Fibroblast of skin of left biceps (primary cell): ENCODE measurements at places on chromosomes 4 and X.

DNA sequence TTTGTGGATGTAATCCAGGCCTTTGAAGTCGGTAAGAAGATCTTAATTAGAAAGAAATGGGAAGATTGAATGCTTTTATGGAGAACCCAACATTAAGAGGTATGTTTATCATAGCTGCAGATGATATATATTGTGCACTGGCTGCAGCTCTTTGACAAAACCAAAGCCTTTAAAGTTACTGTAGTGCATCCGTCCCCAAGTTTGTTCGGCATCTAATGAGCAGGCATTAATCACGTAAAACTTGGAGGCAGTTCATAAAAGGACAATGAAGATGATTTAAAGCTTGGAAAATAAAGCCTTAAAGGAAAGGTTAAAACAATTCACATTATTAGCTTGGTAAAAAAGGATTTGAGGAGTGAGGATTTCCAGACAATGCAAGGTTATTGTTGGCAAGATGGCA is 150.8 kb upstream of the ARX start:
- DNase-seq, result no peak

DNA sequence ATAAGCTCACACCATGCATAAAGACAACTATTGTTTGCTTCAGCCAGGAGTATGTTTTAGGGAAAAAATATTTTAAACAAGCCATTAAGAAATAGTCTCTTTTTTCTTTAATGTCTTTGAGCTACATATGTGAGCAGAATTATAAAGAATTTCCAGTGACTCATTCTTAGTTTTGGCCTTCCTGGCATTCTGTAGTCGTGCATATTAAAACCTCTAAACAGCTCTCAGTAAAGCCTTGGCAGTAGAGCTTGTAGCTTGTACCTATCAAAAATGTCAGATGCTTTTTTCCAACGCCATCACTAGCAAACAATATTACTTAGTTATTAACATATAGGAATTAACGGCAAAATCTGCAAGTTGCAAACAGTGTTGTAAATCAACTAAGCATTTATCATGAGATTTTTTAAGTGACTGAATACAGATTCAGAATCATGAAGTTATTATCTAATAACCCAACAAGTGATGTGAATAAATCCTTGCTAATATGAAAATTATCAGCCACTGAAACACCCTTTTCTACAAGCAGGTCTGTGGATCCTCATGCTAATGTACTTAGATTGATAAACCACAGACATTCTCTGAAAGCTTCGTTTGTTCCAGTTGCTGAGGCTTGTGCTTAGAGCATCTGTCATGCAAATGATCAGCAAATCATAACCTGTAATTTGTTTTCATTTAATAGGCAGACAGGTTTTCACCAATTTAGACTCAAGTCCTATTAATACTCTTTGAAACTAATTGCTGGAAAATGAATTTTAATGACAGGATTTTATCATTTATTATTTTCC is 412.0 kb upstream of the ATOH1 start:
- no peak for DNase-seq

DNA sequence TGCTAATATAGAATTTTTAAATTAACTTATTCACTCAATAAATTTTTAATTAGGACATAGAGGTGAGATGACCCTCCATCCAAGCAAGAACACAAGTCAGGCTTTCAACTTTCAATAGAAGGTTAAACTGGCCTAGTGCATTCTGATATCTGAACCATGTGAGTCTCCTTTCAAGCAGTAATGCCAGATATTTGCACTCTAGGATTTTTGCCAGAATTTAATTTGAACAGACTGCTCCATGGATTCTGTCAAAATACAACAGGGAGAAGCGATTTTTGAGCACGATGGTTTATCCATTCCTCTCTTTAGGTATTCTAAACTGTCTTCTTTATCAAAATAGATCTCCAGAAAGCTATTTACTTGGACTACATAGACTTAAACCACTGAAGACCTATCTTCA is 72.0 kb upstream of the DCLK2 start:
- no peak for DNase-seq

DNA sequence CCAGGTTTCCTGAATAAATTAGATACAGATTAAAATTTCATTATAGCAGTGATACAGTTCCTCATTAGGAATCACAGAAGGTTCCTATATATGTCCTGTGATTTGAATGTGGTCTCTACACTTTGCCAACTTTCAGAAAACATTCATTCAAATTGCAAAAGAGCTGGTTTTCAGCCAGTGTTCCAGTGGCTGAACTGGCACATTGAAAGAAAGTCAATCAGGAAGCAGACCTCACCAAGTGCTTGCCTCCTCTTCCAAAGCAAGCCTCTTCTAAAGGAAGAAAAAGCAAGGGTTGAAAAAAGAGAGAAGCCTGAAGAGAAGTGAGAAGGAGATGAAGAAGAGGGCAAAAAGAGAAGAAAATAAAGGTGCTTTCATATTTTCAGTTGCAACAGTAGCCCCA is 12.7 kb downstream of the KLHL34 start:
- DNase-seq, result no peak

DNA sequence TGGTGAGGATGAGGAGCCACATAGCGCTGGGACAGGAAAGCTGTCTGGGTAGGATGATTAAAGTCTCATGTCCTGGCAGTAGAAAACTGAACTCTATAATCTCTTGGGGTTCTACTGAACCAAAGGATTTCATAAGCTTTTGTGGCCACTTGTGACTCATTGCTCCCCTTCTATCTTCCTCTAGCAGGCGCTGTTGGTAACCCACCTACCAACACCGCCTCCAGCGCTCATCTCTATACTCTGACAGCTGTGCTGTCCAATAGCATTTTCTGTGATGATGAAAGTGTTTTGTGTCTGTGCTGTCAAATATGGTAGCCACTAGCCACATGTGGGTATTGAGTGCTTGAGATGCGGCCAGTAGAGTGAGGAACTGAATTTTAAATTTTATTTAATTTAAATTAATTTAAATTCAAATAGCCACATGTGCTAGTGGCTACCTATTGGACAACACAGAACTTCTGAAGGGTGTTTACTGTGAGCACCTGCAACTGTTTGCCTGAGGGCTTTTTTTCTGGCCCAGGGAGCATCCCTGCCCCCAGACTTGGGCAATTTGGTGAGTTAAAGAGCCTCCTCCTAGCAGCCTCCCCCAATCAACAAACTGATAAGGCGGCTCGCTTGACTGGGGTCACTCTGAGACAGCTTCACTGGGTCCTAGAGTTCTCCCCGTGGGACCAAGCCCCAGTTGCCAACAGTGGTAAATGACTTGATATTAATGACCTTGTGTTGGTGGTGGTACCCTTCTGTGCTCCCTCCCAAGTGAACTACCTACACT is 169.2 kb upstream of the ATP6AP2 start:
- no peak for DNase-seq

DNA sequence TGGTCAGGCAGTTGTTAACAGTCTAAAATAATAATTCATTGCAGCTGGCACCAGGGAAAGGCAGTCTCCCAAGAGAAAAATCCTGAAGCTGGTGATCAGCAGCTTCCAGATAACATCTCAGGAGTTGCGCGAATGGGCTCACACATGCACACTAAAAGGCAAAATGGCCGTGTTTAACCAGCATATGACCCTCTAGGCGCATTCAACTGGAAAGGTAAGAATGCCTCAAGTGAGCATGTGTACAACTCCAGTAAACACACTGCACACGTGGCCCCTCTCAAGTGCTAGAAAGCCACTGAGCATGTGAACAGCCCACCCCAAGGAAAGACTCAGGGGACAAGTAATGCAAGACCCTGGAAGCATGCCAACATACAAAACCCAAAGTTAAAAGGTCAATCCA is 33.1 kb downstream of the STPG2 start:
- DNase-seq, result no peak

DNA sequence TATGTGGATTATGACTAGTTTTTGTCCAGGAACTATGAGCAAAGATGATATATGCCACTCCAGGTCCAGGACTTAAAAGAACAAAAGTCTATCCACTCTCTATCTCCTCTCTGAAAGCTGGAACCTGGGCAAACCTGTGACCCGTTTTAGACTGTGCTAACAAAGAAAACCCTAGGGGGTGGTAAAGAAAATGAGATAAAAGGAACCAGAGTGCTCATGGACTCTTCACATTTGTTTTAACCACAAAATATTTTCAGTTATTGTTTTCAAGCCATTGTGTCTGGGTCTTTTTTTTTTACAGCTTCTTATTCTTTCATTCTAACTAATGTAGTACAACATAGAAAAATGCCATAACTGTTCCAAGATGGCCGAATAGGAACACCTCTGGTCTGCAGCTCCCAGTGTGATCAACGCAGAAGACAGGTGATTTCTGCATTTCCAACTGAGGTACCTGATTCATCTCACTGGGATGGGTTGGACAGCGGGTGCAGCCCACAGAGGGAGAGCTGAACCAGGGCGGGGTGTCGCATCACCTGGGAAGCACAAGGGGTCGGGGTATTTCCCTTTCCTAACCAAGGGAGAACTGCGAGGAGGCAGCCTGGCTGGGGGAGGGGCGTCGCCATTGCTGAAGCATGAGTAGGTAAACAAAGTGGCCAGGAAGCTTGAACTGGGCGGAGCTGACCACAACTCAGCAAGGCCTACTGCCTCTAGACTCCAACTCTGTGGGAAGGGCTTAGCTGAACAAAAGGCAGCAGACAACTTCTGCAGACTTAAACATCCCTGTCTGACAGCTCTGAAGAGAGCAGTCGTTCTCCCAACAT is 45.1 kb downstream of the CHM start:
- DNase-seq, result no peak

- DNase-seq, result no peak
These were observed 95.9 kb downstream of the HS6ST2 start for GRCh38 chrX:132862562-132862961.

GRCh38 chr4:25160714-25161592 is 704 bp upstream of the SEPSECS start:
- no peak for DNase-seq

DNA sequence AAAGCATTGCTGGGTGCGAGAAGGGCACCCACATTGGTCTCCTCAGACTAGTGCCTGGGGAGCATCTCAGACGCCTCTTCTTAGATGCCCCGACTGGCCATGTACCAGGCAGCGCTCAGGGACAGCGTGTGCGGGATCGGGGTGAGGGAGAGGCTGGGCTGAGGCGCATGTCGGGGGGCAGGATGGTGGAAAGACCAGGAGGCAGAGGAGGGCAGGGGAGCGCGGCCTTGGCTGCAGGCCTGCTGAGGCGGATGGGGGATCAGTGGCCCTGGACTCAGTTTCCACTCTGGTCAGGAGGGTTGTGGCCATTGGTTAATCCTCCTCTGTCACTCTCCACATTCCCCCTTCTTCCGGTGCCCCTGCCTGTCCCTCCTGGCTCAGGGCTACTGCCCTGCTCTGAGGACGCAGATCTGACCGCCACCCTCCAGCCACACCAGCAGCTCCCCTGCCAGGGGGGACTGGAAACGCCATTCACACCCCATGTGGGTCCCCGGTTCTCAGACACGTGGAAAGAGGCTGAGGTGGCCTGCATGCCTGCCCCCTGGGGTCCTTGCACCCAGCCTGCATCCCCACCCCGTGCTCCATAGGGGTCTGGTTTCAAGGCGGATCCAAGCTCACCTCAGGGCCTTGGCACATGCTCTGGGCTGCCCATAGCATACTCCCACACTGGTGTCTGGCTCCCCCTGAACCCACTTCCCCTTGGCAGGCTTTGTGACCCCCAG is 105.9 kb downstream of the CPZ start:
- DNase-seq, result no peak
